Motor neuron (in vitro differentiated cells): ENCODE measurements at places on chromosomes 2 and 18.

DNA sequence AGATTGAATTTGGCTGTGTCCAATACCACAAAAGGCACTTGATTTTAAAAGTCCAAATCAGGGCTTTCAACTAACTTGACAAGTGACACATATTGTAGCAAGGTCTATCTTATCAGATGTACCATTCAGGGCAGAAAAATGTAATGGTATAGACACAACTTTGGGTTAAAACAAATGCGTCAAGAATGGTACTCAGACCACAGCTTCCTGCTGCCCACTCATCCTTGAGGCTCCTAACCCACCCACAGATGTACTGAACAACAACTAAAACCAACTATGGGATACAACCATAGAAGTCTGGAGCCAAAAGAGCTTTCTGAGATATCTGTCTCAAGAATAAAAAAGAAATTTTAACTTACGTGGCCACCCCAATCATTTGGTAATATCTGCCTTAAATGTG lies 105.2 kb downstream of the RBM43 start:
- no peak for ATAC-seq

GRCh38 chr2:110770959-110771431 lies 38.6 kb downstream of the ACOXL start:
- ATAC-seq = peak; percentile 51

GRCh38 chr2:156908825-156909224 lies 348.7 kb upstream of the GALNT5 start:
- ATAC-seq = no peak

- ATAC-seq = no peak
Observed at GRCh38 chr2:162343492-162343823, 474 bp upstream of the GCA start.

DNA sequence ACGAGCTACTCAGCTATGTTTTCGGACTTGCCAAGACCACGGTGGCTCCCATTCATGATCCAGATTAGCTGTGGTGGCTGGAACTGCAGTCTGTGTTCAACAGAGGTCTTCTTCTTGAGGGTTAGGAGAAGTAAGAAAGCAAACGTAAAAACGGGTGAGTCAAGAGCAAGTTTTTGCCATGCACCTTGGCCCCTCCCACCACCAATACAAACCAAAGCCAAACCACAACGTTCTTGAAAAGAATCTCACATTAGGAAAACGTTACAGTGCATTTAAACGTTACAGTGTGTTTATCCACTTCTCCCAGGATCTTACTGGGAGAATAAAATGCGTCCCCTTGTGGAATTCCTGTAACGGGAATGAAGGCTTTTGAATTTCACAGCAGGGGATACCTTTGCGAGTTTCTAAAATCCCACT lies 725 bp downstream of the FBXO48 start:
- no peak for ATAC-seq

GRCh38 chr18:45802814-45803492 lies 22.5 kb upstream of the SIGLEC15 start:
- ATAC-seq = peak; percentile 43

DNA sequence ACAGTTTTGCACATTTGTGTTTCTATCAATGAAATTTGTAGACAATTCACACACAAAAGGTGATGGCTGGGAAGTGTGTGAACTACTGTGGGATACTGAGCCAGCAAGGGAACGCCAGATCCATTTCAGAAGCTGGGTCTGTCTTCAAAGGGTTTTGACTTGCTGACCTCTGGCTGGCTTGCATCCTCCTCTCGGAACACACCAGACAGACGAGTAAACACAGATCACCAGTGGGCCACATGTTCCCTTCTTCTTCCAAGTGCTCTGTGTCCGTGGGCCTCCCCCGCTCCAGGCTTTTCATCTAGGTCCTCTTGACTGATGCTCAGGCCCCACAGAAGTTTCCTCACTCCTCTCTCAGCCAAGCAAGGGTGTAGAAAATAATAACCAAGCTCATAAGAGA lies 122.2 kb upstream of the OSR1 start:
- ATAC-seq = no peak

GRCh38 chr2:221042926-221043325 lies 529.2 kb downstream of the EPHA4 start:
- no peak for ATAC-seq

DNA sequence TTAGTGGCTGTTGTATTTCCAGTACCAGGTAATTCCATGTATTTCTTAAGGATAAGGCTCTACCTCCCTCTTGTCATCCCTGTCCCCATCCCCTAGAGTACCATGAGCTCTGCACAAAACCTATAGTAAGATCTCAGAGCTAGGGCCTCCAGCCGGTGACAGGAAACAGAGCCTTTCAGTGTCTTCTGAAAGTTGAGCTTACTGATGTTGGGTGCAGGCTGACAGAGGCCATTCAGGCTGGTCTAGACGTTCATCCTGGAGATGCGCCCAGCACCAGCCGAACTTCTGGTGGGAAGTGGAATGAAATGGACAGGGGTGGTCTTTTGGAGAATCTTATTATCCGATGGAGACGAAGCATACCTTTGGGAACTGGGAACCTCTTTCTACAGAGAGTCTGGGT lies 16.7 kb upstream of the LYPD6B start:
- ATAC-seq = no peak

DNA sequence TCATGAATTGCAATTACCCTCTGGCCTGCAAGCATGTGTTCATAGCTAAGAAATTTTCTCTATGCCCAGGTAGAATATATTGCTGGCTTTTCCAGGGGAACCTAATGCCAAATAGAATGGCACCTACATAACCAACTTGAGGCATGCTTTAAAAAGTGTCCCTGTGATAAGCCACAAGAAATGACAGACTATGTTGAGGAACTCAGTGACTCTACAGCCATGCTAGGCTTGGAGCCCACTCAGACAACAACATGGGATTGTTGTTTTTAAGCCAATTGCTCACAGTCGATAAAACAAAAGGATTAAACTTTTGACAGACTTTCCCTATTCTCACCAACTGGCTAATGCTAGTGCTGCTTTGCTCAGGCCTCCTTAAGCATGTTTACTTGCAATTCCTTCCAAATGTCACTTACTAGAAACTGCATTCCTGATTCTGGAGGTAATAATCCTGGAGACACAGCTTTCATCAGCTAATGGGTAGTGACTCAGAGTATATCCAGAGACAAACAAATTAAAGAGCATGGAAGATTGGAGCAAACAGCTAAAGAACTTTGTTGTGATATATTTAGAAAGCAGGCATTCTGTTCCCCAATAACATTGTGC lies 249.0 kb downstream of the SLC8A1 start:
- no peak for ATAC-seq

DNA sequence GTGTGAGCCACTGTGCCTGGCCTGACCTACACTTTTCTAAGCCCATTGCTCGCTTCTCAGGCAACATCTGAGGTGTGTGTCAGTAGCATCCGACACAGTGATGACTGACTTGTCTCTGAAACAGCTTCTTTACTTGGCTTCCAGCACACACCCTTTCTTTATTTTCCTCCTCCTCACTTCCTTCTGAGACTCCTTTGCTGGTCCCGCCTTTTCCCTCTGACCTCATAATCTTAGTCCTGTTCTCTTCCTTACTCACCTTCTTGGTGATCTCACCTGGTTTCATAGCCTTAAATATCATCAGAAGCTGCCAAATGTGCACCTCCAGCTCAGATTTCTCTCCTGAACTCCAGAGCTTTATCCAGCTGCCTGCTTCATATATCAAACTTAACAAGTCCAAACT lies 66.6 kb upstream of the PELI1 start:
- ATAC-seq = no peak

DNA sequence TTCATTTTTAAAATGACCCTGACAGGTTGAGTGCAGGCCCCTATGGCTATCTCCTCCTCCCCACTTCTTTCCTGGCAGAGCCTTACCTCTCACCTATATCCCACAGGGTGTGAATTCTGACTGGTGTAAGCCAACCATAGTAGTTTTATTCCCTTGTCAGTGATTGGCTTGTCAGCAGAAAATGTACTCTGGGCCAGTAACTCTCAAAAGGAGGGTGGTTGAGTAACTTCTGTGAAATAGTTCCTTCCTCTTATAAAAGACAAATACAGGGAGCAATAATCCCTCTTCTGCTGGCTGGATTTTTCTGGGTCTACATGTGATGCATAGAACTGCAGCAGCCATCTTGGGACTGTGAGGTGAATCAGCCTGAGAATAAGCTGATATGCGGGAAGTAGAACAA lies 83.4 kb downstream of the RAPH1 start:
- no peak for ATAC-seq

DNA sequence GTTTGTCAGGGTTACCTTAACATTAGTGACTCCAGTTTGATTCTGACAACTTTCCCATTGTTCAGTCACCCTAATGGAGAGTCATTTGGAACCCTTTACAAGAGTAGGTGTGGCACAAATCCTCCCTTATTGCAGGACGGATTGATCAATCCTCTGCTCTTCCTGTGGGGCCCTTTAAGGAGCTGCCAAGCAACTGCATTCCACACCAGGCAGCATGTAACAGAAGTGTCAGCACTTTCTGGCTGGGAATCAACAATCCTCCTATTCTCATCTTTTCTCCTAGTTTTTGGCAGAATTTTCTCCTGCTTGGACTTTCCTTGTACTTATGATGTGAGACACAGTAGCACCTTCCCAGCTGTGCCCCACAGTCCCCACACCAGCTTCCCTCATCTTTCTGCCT lies 177.8 kb downstream of the ST6GAL2 start:
- peak; percentile 20 for ATAC-seq

DNA sequence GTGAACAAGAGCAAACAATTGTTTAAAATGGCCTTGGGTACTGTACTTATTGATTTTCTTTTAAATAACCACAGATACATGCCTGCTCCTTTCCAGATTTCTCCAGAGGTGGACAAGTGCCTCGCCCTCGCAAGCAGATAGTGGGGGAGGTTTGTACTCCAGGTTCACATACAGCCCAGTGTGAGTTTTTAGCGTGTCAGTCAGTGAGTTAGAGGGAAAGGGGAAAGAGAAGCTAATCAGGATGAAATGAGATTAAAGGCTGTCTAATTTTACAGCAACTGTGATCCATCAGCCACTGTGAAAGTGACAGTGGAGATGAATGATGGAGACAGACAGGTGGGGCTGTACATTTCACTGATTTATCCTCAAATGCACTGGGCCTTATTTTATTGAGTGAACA lies 74.7 kb downstream of the KLHL14 start:
- no peak for ATAC-seq

DNA sequence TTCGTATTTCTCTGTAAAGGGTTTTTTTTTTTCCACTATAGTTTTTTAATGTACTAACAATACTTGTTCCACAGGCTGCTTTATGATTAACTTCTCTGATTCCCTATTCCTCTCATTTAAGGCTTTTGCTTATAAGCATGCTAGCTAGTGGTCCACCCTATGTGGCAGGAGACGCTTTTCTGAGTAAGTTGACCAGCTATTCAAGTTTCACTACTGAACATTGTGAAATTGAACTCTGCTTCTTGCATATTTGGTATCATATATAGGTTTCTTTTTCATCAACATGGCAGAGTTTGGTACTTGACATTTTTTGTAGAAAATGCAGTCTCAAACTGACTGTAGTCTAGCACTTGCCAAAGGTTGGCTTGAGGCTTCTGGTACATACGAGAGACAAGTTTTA lies 74.2 kb downstream of the OTX1 start:
- no peak for ATAC-seq

GRCh38 chr2:173145454-173145853 lies 69.8 kb downstream of the MAP3K20 start:
- no peak for ATAC-seq

DNA sequence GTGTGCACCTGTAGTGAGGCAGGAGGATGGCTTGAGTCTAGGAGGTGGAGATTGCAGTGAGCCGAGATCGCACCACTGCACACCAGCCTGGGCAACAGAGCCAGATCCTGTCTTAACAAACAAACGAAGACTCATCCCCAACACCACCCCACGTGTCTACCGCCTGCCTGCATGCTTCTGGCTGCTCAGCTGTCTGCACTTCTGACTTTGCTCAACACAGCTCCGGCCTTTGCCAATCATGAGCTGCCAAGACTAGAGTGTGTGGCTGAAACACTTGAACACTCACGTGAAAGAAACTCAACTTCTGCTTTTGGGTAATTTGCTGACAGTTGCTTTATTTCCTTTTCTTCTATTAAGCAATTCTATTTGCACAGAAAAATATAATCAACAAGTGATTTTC lies 32.1 kb upstream of the SP3 start:
- no peak for ATAC-seq

GRCh38 chr2:217293046-217293445 lies 433.2 kb upstream of the TNP1 start:
- ATAC-seq = no peak

GRCh38 chr2:165277295-165277694 lies 38.1 kb downstream of the SCN2A start:
- ATAC-seq = no peak

- ATAC-seq = no peak
Observed at GRCh38 chr2:100268986-100269385, 53.3 kb downstream of the LONRF2 start.

- ATAC-seq = no peak
Observed at GRCh38 chr2:101788995-101789970, 91.8 kb downstream of the MAP4K4 start.

- ATAC-seq = no peak
Observed at GRCh38 chr2:24588294-24588693, 97.2 kb downstream of the NCOA1 start.

GRCh38 chr2:67322353-67323001 lies 74.7 kb upstream of the ETAA1 start:
- peak; percentile 86 for ATAC-seq

GRCh38 chr2:23363831-23364230 lies 21.1 kb upstream of the KLHL29 start:
- ATAC-seq = no peak

DNA sequence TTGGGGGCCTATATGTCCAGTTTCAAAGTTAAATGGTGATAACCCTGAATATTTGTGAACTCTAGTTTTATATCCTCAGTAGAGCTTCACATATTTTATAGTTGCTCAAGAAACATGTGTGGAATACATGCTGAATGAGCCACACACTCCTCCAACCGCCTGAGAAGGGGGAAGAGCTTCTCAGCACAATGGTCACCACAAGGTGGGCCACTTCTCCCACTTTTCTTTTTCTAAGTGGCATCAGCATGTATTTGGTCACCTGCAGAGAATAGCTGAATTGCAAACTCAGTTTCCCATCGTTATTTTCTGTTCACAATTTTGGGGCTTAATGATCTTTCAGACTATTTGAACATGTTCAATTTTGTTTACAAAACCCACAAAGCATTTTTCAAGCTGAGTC lies 340.5 kb downstream of the PARD3B start:
- no peak for ATAC-seq

DNA sequence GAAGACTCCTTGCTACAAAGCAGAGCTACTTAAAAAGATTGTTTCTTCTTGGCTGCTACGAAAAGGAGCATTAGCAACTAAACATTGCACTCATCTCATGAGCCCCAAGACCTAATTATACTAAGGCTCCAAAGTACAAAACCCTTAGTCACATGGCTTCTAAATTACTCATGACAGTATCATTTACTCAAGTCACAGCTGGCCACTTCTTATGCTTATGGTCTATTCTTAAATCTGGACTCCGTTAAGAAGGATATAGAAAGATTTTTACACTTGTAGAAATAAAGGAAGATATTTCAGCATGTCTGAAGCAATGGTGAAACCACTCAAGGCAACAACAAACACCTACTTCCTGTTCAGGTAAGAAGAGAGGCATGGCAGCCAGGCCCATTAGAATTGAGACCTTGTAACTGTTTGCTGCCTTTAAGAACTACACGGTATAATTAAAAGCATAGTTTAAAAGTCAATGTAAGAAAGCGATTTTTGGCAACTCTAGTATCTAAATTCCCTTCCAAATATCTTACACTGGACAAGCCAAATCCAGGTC lies 12.7 kb downstream of the ANKRD44 start:
- ATAC-seq = no peak
